Stimulated activated naive CD4-positive, alpha-beta T cell treated with Interleukin-2 at 50 U/mL for 16 hours (primary cell): ENCODE measurements at places on chromosomes 5 and 9.

GRCh38 chr5:80141681-80142080 lies 106.5 kb downstream of the THBS4 start:
- DNase-seq, result no peak

DNA sequence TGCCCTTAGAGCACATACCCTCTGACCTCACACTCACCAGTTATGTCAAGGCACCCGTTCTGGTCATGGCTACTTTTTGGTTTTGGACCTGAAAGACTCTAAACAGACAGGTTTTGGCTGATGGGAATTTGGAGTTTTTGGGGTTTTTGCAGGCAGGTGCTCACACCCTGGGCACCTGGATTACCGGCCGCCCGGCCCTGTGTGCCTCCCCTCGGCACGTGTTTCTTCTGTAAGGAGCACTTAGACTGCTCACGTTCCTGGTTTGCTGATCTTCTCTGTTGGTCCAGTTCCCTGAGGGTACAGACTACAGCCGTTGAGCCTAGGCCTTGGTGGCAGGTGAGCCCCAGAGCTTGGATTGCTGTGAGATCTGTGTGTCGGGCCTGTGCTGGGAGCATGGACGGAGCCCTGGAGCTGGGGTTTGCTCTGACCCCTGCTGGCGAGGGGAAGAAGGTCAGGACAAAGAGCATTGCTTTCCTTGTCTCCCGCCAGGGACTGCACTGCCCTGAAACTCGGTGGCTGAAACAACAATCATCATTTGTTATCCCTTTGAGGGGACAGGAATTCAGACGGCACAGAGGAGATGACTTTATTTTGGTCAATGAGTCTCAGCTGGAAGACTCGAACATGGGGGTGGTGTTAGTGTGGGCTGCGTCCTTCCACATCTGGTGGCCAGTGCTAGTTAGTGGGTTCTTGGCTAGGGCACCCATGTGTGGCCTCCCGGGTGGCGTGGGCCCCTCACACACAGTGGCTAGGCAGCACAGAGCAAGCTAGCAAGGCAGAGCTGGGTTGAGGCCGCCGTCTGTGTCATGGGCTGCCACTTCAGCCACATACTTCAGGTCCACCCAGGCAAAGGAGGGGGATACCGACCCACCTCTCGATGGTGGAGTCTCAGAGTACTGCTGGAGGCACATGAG lies 76.4 kb downstream of the EHMT1 start:
- no peak for DNase-seq

DNA sequence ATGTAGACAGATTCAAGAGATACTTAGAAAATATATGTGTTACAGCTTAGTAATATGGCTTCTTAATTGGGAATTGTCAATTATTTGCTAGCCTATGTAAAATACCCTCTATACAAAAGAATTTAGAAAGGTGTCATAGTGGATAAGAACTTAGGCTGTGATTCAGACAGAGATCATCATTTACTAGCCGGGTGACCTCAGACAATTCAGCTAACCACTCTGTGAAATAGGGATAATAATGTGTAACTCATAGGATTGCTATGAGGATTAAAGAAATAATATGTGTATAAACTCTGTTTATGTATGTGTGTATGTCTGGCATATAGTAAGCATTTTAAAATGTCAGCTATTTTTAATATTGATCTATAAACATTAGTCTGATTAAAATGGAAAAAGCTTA lies 5.9 kb upstream of the LARS1 start:
- DNase-seq, result no peak

GRCh38 chr9:134787601-134788531 lies 92.7 kb upstream of the FCN2 start:
- no peak for DNase-seq

- DNase-seq, result no peak
Measured at GRCh38 chr9:14937216-14937615, 27.0 kb upstream of the FREM1 start.

DNA sequence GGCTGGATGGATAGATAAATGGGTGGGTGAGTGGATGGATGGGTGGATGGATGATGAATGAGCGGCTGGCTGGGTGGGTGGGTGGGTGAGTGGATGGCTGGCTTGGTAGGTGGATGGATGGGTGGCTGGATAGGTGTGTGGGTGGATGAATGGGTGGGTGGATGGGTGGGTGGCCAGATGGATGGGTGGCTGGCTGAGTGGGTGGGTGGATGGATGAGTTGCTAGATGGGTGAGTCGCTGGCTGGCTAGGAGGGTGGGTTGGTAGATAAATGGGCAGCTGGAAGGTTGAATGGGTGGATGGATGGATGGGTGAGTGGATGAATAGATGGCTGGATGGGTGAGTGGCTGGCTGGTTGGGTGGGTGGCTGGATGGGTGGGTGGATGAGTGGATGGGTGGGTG lies 27.9 kb upstream of the CEP72 start:
- no peak for DNase-seq

- DNase-seq, result no peak
Measured at GRCh38 chr5:36703245-36703860, 96.9 kb downstream of the SLC1A3 start.

- DNase-seq, result no peak
Measured at GRCh38 chr9:83598487-83598886, 24.5 kb upstream of the IDNK start.

GRCh38 chr9:92807757-92808725 lies 43.4 kb upstream of the BICD2 start:
- peak; percentile 8 for DNase-seq

DNA sequence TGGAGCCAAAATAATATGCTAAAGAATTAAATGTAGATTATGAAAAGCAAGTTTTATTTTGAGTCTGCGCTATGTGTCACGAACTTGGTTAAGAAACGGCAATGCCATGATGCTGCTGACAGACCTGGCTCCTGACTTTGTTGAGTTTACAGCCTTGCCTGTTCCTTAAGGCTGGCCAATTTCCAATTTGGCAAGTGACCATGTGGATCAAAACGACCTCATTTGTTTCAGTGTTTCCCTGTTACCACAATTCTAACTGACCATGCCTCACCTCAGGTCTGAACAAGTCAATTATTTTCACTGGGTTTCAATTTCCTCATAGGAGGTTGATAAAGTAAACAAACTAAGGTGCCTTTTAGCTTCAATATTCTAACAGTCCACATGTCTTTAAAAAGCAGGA lies 461.4 kb downstream of the ZNF608 start:
- DNase-seq, result no peak

DNA sequence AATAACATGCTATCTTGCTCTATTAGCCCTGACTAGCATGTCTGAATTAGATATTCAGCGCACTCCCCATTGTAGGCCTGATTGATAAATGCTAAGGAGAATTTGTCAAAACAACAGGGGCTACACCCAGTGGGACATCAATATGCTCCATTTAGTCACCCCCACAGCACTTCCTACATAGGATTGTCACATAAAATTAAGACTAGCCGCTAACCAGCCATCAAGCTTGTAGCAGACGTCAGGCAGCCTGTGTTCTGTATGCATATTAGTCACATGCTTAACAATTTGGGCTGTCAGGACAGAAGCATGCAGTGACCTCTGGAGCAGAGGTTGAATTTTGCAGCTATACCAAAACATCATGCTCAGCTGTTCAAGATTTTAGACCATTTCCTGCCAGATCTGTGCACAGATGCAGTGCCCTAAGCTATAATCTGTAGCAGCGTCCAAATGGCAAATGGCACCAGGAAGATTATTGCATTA lies 197.4 kb upstream of the ISL1 start:
- DNase-seq, result no peak

DNA sequence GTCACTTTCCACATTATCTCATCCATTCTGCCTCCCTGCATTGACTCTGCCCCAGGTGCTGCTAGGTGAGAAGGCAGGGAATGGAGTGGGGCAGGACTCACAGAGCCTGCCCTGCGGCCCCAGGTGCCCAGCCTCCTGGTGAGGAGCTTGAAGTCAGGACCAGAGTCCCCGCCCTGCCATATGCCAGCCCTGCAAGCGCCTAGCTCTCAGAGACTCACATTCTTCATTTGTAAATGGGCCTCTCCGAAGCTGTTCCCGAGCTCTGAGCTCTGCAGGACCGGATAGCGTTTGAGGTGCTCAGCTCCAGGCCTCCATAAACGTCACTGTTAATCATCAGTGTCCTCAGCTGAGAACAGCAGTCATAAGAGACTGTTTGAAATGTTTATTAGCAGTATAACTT lies 75.1 kb upstream of the STXBP1 start:
- DNase-seq, result no peak

DNA sequence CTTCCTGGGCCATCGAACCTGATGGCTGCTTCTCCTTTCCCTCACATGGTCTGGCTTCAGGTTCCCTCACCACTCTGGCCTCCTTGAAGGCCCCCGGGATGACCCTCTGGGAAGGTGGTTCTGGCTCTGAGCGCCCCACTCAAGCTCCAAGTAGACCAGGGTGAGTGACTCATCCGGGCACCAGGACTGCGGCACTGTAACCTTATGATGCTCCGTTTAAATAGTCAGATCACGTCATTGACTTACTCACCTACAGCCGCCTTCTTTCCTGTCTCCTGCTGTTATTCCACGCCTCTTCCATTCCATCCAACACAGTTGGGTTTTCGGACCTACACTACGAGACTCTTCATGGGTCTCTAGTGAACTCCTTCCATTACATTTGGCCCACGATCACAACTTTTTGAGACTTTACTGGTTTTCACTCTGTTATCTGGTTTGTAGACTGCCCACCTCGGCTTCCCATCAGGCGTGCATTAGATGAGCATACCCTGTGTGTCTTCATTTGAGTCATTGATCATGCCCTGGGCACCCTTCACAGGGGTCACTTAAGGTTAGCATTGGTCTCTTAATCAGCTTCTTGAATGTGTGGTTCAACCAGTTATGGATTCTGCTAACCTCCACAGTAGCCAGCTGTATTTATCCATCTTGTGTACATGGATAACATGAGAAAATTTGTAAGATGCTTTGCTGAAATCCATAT lies 138.8 kb upstream of the LMX1B start:
- no peak for DNase-seq

DNA sequence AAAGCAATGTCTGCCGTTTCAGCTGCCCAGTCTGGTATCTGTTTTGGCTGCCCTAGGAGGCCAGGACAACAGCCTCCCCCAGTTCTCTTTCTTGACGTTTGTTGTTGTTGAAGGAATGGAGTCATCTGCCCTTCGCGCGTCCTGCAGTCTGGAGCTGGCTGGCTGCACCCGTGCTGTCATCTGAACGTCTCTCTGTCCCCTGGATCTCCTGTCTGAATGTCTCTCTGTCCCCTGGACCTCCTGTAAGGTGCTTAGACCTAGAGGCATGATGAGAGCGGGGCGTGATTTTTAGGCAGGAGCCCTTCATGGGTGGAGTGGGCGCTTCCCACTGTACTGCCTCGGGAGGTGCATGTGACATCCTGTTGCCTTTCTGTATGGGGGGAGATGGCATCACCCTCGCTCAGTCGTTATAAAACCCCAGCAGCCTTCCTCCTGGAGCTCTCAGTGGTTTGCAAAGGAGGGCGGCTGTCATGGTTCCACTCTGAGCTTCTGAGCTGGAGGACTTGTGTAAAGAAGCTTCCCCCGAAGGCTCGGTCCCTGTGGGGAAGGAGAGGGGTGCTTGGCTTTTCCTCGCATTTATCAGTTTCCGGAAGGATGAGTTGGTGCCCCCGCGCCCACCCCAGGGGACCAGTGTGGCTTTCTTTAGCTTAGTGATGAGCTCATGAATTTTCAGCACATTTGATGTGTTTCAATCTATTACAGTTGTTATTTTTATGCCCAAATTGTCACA lies 49.8 kb upstream of the OLFM1 start:
- no peak for DNase-seq

DNA sequence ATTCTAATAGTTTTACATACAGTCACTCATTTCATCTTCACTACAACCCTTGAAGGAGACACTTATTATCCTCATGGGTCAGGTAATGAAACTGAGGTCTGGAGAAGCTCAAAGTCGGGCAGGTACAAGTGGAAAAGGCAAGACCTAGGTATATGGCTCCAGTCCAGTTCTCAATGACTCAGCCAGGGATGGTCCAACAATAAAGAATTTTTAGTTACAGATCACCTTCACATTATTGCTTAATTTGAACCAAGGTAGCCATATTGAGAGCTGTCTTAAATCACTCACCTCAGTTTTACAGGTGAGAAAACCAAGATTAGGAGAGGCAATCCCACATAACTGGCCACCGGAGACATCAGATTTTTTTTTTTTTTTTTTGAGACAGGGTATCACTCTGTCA lies 55.4 kb downstream of the PTPN3 start:
- no peak for DNase-seq

DNA sequence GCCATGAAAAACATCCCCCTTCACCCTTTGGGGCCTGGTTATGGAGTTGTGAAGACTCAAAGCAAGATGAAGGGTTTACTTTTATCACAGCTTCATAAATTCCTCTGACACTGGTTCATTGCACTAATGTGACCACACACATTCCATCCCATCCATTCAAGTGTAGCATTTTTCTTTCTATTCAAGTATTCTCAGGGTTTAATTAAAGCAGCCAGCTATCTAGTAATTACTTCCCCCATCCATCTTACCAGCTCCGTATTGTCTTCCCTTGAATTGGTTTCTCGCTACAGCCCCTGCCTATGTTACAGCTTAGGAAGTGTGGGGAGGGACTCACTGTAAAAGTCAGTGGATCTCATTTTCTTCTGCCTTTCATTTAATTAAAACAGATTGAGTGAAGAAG lies 387.0 kb upstream of the RFX3 start:
- no peak for DNase-seq

DNA sequence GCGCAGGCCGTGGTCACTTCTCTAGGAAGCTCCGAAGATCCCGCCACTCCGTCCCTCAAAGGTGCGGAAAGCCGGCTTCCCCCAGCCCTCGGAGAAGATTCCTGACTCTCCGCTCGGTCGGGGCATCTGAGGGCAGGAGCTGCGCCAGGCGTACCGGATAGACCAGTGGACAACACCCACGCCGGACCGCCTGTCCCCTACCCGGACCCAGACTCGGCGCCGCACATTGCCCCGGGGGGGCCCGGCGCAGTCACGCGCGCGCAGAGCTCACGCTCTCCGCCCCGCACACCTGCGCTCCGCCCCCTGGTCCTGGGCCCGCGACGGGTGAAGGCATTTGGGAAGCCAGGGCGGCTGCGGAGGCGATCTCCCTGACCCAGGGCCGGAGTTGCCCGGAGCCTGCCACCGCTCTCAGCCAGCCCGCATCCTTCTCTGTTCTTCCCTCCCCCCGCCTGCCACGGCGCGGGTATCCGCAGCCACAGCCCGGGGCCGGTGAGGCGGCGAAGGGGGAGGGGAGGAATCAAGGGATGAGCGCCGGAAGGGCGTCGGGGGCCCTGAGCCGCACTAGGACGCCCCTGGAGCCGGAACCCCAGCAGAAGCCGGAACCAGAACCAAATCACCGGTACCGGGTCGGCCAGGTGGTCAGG lies 448 bp downstream of the RELL2 start:
- peak; percentile 51 for DNase-seq

DNA sequence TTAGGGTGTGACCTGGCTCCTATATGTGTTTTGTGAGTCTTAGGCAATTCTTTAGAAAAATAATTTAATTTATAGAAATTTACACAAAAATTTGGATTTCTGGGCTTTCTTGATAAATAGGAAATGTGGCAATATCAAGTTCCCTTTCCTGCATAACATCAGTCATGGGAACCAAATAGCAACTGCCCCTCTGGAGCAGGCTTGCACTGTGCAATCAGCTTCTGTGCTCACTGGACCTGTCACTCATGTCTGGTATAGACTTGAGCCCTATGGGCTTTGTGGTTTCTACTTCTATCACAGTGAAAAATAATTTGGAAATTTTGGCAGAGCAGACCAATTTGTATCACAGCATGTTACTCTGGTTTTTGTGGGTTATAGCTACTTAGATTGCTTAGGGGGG lies 131.7 kb downstream of the ADGRV1 start:
- DNase-seq, result no peak

- no peak for DNase-seq
Measured at GRCh38 chr5:68217528-68217927, 2.0 kb downstream of the PIK3R1 start.

- no peak for DNase-seq
Measured at GRCh38 chr9:75002422-75003023, 25.6 kb downstream of the CARNMT1 start.

GRCh38 chr5:157650991-157651611 lies 1.1 kb downstream of the SOX30 start:
- no peak for DNase-seq
